ENCODE measurements at places on chromosomes 6 and 20. TPM values are rescaled to one million over a fixed set of nuclear protein-coding genes. Genes with fewer than 3 reads are reported as not detected.

The RHAG gene
- not detected for total RNA-seq

The NMBR gene
- total RNA-seq = not detected

GRCh38 chr6:12656906-12657305 lies 59.7 kb upstream of the PHACTR1 start:
- no peak for DNase-seq

The RXRB gene
- 64.4 TPM for total RNA-seq

DNA sequence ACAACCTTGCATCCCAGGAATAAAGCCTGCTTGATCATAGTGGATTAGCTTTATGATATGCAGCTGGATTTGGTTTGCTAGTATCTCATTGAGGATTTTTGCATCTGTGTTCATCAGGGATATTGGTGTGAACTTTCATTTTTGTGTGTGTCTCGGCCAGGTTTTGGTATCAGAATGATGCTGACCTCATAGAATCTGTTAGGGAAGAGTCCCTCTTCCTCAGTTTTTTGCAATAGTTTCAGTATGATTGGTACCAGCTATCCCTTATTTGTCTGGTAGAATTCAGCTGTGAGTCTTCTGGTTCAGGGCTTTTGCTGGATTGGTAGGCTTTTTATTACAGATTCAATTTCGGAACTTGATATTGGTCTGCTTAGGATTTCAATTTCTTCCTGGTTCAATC lies 132.5 kb downstream of the ZFAND3 start:
- no peak for DNase-seq

DNA sequence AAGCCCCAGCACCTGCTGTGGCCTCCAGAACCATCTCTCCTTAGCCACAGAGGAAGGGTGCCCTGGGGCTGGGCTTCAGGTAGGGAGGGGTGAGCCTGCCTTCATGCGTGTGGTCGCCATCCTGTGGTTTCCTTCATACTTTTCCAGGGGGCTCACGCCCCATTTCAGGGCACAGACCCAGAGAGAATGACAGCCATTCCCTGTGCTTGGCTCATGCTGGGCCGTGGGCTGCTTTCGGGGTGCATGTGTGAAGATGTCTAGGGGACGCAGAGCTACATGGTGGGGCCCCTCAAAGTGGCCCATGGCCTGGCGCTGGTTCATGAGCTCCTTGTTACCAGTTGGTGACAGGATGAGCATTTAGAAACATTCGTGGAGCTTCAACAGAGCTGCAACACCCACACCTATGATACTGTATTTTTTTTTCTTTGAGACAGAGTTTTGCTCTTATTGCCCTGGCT lies 190.3 kb upstream of the SLC24A3 start:
- no peak for DNase-seq

- no peak for DNase-seq
Measured at GRCh38 chr6:41850861-41851260, 44.3 kb downstream of the USP49 start.

The SLC4A11 gene
- total RNA-seq = 1.3 TPM

GRCh38 chr6:144736763-144737162 lies 451.6 kb downstream of the UTRN start:
- DNase-seq = no peak

DNA sequence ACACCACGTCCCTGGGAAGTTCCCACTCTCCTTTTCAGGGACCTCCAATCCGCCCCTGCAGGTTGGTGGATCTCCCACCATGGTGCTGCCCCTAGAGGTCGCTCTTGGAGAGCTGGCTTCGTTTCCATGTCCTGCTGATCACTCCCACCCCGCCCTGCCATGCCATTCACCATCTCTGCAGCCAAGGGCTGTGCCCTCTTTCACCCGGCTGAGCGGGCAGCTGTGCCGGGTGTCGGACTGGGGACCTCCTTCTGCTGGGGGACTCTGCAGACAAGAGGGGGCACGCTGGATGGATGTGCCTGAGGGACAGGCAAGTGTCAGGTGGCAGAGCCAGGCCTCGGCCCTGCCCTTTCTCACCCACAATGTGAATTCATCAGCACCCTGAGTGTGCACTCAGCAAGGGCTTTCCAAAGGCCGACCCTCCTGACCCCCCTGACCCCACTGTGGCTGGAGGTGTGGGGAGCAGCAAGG lies 347.0 kb downstream of the CDH4 start:
- no peak for DNase-seq

The MAP7 gene
- 0.27 TPM for total RNA-seq

All from T-helper 17 cell (primary cell).